Right atrium auricular region (tissue), 2 donors: ENCODE measurements at places on chromosomes 4 and X.

DNA sequence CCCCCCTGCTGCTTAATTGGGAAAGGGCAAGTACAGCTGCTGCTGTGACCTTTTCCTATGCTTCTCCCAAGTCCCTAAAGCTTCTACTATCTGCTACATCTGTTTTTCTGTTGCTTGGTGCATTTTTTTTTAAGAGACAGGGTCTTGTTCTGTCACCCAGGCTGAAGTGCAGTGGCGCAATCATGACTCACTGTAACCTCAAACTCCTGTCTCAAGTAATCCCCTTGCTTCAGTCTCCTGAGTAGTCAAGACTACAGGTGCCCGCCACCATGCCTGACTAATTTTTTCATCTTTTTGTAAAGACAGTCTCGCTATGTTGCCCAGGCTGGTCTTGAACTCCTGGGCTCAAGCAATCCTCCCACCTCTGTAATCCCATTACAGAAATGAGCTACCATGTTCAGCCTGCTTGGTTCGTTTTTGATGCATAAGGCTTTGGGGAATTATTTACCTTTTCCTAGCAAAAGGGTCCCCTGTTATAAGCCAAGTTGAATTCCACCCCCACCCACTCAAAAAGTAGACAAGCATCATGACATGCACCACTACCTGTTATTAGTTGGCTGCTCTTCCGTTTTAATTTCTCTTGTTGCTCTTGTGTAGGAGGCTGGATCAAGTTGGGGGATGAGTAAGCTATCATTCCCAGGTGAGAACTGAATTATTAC lies 39.6 kb downstream of the DGKK start:
- DNase-seq: no peak

DNA sequence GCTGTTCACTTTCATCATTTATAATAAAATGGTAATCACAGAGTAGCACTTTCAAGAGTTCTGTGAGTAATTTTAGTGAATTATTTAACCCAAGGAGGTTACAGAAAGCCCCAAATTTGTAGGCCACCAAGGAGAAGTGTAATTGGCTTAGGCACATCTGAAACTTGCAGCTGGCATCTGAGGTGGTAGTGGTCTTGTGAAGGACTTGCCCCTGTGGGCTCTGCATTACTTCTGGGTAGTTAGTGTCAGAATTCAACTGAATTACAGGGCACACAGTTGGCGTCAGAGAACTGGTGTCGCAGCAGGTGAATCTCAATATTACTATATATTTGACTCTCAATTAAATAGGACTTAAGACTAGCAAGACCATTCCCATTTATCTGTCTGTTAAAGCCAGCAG lies 36.9 kb downstream of the GPR174 start:
- no peak for DNase-seq

DNA sequence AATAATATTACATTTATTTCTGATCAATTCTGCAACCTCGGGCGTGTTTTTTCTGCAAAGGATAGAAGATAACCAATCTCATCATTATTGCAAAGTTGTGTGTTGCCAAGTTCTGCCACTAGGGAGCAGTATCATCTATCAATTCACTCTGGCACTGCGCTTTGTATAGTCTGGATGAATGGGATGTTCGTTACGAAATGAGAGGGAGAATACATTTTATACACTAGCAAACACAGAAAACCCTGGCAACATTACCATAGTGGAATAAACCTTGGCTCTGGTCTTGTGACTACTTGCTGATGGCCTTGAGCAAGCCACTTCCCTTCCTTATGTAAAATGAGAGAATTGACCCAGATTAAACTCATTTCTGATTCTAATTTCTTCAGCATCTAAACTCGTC lies 97.5 kb upstream of the ZNF518B start:
- DNase-seq: peak; percentile 67

- DNase-seq: no peak
These were observed 171.7 kb upstream of the ZCCHC13 start for GRCh38 chrX:74132280-74132679.

DNA sequence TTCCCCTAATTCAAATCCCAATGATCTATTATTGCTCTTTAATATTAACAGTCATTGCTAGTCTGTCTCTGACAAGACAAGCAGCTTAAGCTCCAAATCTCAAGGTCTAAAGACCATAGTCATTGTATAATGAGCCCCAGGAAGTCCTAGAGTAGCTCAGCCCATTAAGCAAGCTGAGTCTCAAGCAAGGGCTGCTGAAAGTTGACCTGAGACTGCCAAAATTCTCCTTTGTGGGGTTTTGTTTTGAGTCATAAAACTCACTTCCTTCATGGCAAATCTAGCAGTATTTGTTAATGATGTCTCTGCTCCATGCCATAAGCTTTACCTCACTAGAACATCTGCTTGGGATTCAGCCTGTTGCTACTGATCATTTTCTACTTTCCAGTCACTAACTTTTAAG lies 313.2 kb downstream of the ANTXR2 start:
- no peak for DNase-seq

DNA sequence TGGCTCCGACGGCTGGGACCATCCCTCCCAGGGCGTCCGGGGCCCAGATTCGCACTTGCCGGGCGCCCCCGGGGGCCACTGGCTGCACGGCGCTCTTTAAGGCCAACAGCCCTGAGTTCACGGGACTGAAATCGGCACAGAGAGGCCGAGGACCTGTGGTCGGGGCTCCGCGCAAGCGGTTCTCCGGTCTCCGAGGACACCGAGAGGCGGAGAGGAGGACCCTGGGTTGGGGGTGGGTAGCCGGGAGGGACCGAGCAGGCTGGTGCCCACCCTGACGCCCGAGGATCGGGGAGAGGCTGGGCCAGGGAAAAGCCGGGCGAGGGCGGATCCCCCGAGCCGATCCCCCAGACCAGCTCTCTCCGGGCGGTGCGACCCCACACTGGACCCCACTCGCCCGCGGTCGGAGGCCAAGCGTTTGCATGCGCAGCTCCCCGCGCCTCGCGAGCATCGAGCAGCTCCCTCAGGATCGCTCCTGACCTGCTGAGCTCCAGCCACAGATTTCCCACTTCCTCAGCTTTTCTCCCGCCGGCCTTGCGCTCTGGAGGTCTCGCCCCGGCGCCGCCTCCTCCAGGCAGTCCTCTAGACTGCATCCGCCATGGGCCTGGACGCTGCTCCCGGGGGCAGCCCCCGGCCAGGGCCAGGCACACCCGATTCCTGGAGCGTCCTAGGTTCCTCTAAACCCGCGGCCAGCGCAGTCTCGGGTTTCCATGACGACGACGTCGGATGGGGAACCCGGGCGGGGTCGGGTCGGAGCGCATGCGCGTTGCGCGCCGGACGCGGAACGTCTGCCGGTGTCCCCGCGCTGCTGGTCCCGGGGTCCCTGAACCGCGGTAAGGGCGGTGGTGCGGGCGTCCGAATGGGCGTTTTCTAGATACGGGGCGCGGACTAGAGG lies 17.6 kb upstream of the NAT8L start:
- DNase-seq: peak; percentile 73

DNA sequence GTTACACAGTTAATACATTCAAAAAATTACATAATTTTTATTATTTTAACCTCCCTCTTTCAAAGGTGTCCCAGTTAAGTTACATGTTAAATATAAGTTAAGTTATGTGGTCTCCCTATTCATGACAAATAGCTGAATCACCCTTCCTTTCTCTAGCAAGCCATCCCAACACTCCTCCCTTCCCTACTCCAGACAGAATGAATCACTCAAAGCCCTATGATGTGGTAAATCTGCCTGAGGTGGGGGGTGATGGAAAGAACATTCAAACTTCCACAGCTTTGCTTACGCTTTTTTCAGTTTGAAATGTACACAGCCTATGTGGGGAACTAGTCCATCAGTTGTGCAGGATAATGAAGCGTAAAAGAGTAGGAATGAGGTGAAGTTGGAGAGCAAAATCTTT lies 90.2 kb downstream of the CXCL13 start:
- no peak for DNase-seq

GRCh38 chrX:123188081-123188480 lies 4.0 kb downstream of the GRIA3 start:
- no peak for DNase-seq

DNA sequence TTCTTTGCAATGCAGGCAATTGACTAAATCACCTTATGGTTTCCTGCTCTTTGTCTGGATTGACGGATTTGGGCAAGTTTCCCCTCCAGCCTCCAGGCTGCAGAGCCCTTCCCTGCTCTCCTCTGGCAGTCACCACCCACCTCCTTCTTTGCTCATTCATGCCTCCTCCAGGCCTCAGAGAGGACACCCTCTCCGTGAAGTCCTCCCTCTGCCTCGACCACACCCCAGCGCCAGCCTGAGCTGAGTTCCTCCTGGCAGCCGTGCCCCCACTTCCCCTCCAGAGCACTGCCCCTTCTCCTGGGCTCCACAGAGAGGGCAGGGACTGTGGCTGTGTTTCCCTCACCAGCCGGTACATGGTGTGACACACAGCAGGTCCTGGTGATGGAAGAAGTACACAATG lies 53.7 kb downstream of the DCTD start:
- no peak for DNase-seq

- no peak for DNase-seq
These were observed 59.8 kb downstream of the CASK start for GRCh38 chrX:41863343-41864203.

GRCh38 chrX:13414006-13414647 lies 94.3 kb upstream of the ATXN3L start:
- no peak for DNase-seq

- no peak for DNase-seq
These were observed 11.7 kb downstream of the MSN start for GRCh38 chrX:65679071-65679540.

- DNase-seq: no peak
These were observed 19.8 kb upstream of the PASD1 start for GRCh38 chrX:151543706-151544105.

DNA sequence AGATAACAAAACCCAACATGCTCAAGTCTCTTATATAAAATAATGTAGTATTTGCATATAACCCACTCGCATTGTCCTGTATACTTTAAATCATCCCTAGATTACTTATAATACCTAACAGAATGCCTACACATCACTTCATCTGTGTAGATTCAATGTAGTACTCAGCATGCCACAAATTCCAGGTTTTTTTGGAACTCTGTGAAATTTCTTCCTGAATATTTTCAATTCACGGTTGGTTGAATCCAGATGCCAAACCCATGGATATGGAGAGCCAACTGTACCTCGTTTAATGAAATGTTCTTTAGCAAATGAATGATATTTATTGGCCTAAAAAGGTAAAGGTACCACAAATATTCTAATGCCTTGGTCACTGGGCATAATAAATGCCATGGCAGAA lies 24.8 kb downstream of the CCNI start:
- DNase-seq: no peak

DNA sequence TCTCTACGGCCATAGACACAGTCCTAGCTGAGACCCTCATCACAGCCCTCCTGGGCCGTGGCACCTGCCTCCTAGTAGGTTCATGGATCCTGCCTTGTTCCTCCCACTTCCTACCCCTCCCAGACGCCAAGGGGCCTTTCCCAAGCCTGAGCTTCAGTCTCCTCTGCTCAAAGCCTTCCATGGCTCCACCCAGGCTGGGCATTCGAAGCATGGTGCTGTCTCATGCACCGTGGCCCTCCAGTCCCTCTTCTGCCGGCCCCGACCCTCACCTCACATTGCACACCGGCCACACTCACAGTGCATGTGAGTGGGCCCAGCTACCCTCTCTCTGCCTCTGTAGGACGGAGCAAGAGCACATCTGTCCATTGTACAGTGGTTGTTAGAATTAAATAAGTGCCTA lies 21.7 kb upstream of the KIAA0232 start:
- no peak for DNase-seq

GRCh38 chr4:16082041-16082425 lies 1.8 kb downstream of the PROM1 start:
- DNase-seq: no peak

GRCh38 chrX:47097018-47097417 lies 18.8 kb downstream of the RGN start:
- no peak for DNase-seq

DNA sequence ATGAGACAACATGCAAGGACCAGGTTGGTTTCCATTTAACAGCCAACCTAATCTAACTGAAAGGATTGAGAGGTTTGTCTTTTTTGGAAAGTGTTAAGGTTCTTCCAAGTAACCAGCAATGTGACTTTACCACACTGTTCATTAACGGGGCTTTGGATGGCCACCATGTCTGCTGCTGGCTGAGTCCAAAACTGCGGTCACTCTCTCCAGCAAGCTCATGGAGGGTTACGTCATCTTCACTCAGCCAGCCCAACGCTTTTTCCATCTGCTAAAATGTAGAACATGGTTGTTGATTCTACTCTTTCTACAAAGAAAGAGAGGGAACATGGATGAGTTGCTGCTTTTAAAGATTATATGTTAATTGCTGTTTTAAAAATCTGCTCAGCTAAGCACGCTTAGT lies 11.0 kb downstream of the PKD2 start:
- peak; percentile 75 for DNase-seq

GRCh38 chrX:11376163-11376562 lies 83.0 kb downstream of the AMELX start:
- no peak for DNase-seq

DNA sequence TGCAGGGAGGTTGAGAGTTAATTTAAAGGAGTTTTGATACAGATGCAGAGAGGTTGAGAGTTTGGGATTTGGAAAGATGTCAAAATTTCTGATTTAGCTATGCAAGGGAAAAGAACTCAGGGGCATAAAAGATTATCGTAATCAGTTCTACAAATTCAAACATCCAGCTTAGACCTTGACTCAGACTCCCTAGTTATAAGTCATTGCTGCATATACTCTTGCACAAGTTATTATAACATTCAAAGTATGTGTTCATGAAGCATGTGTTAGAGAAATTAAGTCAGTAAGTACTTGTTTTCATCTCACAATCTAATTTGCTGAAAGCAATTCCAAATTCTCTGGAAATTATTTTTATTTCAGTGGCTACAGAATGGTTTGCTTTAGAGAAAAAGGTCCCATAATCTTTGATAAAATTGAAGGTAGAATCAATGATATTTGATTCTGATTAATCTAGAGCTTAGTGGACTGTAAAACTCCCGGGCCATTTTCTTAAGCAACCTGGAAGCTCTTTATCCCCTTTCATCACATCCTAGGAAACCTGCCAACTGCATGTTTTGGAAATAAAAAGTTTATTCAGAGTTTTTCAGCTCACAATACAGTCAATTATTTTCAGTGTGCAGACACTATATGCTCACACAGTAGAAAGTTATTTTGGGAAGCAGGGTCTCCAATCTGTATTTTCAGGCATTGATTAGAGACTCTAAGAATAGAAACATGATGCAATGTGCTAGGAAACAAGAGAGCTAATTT lies 132.9 kb upstream of the SPANXC start:
- DNase-seq: no peak

DNA sequence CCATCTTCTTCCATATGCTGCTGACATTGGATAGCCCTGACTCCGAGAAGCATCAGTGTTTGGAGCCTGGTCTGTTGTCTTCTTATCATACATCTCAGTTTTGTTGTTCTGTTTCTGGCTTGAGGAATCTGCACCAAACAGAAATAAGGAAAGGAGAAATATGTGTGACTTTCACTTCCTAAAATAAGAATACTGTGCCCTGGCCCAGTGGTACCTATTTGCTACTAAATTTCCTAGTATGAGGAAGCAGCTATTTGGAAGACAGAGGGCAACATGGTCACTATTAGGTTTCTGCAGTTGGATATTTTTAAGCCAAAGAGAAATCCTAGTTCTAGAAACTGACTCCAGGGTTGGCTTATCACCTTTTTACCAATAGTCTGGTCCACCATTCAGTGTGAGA lies 16.8 kb downstream of the CT47C1 start:
- DNase-seq: no peak
